ENCODE measurements at places on chromosomes 3 and 15.

- DNase-seq: no peak
Observed at GRCh38 chr3:5476403-5476802, 288.9 kb downstream of the EDEM1 start.

DNA sequence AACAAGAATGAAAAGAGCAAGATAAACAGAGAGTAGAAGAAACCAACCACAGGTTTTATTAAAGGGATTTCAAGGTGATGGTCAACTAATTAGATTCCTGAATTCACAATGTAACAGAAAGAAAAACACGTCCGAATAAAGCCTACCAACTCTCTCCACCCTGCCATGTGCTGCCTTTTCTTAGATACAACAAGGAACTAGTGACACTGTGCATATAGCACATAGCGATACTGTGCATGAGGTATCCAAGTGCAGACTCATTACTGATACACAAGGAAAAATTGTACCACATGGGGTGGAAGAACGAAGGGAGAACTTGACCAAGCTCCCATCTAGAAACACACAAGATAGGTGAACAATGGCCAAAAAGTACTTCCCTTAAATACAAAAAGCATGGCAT, 154.6 kb downstream of the MAGI1 start:
- DNase-seq: no peak

DNA sequence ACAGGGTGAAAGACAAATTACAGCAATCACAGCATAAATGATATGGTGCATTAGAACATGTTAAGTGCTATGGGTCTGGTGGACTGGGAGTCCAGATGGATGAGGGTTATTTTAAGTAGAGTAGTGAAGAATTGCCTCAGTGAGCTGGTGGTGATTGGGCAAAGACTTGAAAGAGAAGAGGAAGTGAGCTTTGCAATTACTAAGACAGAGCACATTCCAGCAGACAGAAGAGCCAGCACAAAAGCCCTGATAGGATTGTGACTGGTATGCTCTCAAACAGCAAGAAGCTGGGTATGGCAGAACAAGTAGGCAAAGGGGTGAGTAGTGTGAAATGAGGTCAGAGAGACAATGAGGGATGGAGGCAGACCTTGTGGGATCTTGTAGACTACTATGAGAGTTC, 2.1 kb upstream of the ACKR4 start:
- no peak for DNase-seq

GRCh38 chr3:197339841-197340520, 41.6 kb upstream of the DLG1 start:
- DNase-seq: no peak

DNA sequence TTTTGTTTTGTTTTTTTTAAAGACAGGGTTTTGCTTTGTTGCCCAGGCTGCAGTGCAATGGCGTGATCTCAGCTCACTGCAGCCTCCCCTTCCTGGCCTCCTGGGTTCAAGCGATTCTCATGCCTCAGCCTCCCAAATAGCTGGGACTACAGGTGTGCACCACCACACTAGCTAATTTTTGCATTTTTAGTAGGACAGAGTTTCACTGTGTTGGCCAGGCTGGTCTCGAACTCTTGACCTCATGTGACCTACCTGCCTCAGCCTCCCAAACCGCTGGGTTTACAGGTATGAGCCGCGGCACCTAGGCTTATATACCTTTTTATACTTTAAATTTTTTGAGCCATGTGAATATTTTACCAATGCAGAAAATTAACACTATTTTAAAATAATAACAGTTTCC, 56.9 kb upstream of the HERC1 start:
- DNase-seq: no peak

All from dorsolateral prefrontal cortex (tissue), 122 donors.